ENCODE measurements at places on chromosomes 5 and 9.

DNA sequence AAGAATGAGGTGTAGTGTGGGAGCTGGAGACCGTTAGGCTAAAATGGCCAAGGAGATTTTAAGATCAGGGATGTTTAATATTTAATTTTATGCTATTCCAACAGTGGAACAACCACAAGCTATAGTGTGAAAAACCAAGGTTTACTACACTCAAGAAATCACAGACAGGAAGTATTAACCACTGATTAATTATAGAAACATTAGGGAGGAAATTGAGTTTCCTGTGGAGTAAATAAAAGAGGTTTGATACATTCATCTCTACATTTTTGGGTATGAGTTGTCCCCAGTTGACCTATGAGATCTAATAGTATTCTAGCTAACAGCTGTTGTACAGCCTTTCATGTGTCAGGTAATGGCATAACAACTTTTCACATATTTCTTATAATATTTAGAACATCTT is 103.7 kb upstream of the MPDZ start:
- no peak for DNase-seq

DNA sequence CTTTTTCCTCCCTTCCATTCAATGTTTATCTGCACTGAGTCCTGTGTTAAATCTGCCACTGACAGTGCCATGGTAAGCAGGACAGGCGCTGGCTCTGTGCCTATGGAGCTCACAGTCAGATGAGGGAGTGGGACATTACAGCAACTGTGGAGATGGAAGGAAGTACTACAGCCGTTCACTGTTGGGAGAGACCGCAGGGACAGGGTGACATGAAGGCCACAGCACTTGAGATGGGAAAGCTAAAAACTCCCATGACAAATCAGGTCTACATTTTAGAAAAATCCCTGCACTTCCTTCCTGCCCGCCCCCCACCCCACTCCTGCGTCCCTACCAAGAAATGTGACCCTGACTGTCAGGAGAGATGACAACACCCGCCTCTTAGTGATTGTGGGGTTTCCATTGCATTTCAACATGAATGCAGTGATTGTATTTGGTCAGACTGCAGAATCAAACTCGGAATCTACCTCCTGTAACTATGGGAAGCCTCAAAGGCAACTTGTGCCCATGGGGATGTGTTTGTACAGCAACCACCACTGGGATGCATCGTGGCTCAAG is 56.4 kb downstream of the GTF3C4 start:
- no peak for DNase-seq

- peak; percentile 52 for DNase-seq
Measured at GRCh38 chr9:109342878-109343277, 22.0 kb upstream of the EPB41L4B start.

- DNase-seq: no peak
Measured at GRCh38 chr5:9888501-9888901, 258.4 kb upstream of the TAS2R1 start.

- no peak for DNase-seq
Measured at GRCh38 chr9:215631-216155, 1.0 kb downstream of the DOCK8 start.

DNA sequence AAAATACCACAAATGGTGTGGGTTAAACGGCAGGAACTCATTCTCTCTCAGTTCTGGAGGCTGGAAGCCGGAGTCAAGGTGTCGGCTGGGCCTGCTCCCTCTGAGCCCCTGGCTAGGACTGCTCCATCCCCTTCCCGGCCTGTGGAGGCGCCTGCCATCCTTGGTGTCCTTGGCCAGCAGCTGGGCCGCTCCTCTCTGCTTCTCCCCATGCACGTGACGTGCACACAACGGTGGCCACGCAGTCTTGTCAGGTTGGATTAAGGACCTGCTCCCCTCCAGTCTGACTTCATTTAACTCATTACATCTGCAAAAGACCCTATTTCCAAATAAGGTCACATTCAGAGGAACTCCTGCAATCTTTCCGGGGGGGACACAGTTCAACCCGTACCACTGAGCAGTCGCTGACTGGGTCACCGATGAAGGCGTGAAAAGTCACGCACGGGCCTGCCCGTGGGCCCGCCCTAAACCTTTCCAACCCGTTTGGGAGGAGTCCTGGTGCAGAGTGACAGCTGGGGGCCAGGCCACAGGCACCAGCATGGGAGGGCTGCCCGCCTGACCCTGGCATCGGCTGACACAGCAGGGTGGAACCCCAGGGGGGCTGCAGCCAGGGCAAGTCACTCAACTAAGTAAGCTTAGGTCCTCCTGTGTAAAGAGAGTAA is 135.2 kb downstream of the COL23A1 start:
- no peak for DNase-seq

DNA sequence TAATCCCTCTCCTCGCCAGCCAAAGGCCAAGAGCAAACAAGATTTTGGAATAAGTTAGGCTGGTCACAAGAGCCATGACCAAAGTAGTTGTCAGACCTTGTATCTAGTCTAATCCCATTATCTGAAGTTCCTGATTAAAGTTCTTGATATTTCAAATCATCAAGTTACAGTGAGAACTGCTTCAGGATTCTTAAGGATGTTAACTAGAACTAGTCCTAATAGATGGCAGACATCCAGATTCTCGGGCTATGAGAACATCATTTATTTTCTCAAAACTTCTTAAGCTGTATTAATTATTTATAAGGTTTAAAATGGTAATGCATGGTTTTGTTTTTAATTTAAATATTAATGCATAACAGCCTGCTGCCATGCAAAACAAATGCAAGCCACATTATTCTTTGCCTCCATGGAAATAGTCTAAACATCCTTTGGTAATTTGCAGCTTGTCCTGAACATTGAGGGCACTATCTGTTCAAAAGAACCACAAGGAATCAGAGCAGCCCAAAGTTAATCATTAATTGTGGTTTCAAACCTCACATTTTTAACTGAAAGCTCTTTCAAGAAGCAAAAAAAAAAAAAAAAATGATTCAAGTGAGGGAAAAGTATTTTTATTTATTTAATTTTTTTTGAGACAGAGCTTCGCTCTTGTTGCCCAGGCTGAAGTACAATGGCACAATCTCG is 95.1 kb downstream of the TTC39B start:
- DNase-seq: no peak

Data from DMS153 (cell line).